NCI-H2171 treated with DMSO at 0.1 percent for 48 hours (cell line): ENCODE measurements at places on chromosomes 5 and 9.
A peak's percentile ranks its signal among the peaks of the same experiment; 100 is the strongest.

GRCh38 chr9:33446946-33447798 is at the start of gene AQP3:
Gene AQP3 (minus strand): TSS chr9:33447593. CDS start chr9:33447530, 63 bp downstream.
- DNase-seq: peak; percentile 66

DNA sequence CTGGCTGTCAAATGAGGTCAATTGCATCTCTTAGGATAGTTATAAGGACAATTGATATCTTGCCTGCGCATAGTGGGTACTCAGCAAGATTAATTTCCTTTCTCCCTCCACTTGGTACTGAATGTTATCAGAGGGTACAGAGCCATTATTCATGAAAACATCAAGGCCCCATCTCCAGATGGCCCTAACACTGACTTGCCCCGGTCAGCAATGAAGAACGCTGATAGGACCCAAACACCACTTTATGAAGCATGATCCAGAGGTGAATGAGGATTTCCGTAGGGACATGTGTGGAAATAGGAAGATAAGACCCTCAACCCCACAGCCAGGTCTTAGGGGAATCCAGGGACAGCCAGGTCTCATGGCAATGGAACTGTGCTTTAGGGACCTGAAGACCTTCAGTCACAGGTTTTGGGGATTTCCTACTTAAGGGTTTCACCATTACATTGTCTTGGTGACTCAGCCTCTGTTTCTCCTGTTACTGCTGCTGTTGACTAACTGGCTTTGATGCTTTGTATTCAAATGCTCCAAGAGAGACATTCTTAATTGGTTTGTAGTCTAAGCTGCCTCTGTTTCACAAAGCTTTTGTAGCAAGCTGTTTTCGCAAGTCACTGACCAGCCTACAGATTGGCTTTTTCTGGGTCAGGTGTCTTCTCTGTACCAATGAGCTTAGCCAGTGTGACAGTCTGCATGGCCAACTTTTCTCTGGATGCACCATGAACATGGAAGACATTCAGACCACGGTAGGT is 35.3 kb upstream of the IQGAP2 start:
- DNase-seq: no peak

- no peak for DNase-seq
These were observed 58.6 kb downstream of the ENC1 start for GRCh38 chr5:74581988-74582365.

- no peak for DNase-seq
These were observed 1150.8 kb upstream of the CDH6 start for GRCh38 chr5:30042677-30043076.

DNA sequence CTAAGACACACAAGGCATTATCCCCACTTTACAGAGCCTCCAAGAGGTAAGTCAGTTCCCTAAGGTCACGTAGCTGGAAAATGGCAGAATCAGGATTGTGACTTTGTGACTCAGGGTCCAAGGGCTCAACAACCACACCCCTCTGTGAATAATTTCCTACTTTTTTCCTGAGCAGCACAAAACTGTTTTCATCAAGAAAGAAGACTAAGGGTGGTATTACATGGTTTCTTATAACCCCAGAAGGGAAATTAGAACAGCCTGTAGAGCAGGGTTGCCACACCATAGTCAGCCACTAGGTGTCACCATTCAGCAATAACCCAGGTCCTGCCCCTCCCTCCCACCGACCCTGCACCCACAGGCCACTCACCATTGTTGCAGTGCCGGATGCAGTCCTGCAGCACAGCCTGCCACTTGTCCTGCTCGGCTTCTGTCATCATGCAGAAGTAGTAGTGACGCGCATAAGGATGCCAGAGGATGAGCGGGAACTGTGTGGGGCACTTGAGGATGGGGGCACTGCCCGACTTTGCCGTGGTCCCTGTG is 72.1 kb downstream of the LRSAM1 start:
- no peak for DNase-seq

- DNase-seq: no peak
These were observed 142.7 kb downstream of the PAX5 start for GRCh38 chr9:36891341-36891811.

GRCh38 chr9:37407468-37407867 is 15.0 kb upstream of the GRHPR start:
- no peak for DNase-seq

DNA sequence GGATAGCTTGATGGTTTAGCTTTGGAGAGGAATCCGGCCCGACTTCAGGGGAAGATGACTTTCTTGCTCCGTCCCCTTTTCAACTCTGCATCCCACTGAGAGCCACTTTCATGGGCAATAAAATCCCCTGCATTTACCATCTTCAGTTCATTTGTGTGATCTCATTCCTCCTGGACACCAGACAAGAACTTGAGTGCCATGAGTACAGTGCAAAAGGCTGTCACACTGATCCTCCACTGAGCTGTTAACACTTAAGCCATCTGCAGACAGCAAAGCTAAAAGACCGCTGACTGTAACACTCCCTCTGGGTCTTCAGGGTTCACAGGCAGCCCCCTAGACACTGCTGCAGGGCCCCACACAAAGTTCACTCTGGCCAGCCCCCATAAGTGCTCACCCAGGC is 48.3 kb upstream of the TCERG1 start:
- no peak for DNase-seq

- DNase-seq: no peak
These were observed 95.7 kb upstream of the ITGA1 start for GRCh38 chr5:52692039-52692438.

- no peak for DNase-seq
These were observed 19.2 kb upstream of the PITX1 start for GRCh38 chr5:135053278-135053677.

- no peak for DNase-seq
These were observed 4.2 kb downstream of the PRKACG start for GRCh38 chr9:69009708-69010107.
